Ovary (tissue), 10 donors: ENCODE measurements at places on chromosomes 6 and 20. TPM values are rescaled to one million over a fixed set of nuclear protein-coding genes. Genes with fewer than 3 reads are reported as not detected.
A peak's percentile ranks its signal among the peaks of the same experiment; 100 is the strongest.

The MRPS18B gene
- total RNA-seq = 61.4 TPM

The UST gene
- 19.2 TPM for total RNA-seq

The CFAP61 gene
- 0.86 TPM for total RNA-seq

The ZNF391 gene
- 2.3 TPM for total RNA-seq

- no peak for DNase-seq
Measured at GRCh38 chr20:14406495-14406894, 69.1 kb upstream of the FLRT3 start.

- peak; percentile 74 for DNase-seq
Measured at GRCh38 chr6:2989332-2990247, 10.1 kb upstream of the NQO2 start.

GRCh38 chr6:84808491-84809061, 44.2 kb upstream of the TBX18 start:
- no peak for DNase-seq

DNA sequence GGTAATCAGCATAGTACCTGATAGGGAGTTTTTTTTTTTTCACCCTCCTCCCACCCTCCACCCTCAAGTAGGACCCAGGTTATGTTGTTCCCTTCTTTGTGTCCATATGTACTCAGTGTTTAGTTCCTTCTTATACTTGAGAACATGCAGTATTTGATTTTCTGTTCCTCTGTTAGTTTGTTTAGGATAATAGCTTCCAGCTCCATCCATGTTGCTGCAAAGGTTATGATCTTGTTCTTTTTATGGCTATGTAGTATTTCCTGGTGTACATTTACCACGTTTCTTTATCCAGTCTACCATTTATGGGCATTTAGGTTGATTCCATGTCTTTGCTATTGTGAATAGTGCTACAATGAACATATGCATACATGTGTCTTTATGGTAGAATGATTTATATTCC, 41.9 kb downstream of the FOXA2 start:
- no peak for DNase-seq

GRCh38 chr6:163415620-163416556, 1.4 kb downstream of the QKI start:
- DNase-seq = peak; percentile 57

GRCh38 chr6:98747960-98748359, 86.4 kb upstream of the POU3F2 start:
- no peak for DNase-seq
